ENCODE measurements at places on chromosomes 12 and 14. TPM values are rescaled to one million over a fixed set of nuclear protein-coding genes. Genes with fewer than 3 reads are reported as not detected.

ADAM21 gene
- not detected for total RNA-seq

TMEM120B gene
- 7.4 TPM for total RNA-seq

ST8SIA1 gene
- 16.0 TPM for total RNA-seq

RNASE1 gene
- 8.9 TPM for total RNA-seq

GALNT16 gene
- total RNA-seq, result 8.1 TPM

KLRG1 gene
- total RNA-seq, result 7.9 TPM

OVCH1 gene
- 0.25 TPM for total RNA-seq

FOXM1 gene
- 2.5 TPM for total RNA-seq

KRT3 gene
- total RNA-seq, result not detected

CIT gene
- total RNA-seq, result 9.3 TPM

NGB gene
- total RNA-seq, result 4.9 TPM

TSPAN19 gene
- total RNA-seq, result under 0.01 TPM

CDK17 gene
- 115 TPM for total RNA-seq

HOXC13 gene
- total RNA-seq, result not detected

KRT79 gene
- not detected for total RNA-seq

TAS2R13 gene
- total RNA-seq, result 5.2 TPM

RNF212B gene
- not detected for total RNA-seq

MYH6 gene
- not detected for total RNA-seq

TBX3 gene
- 1.5 TPM for total RNA-seq

SLC5A8 gene
- total RNA-seq, result 2.2 TPM

KRT82 gene
- total RNA-seq, result not detected

OR6S1 gene
- not detected for total RNA-seq

EML5 gene
- total RNA-seq, result 20.7 TPM

All from temporal lobe (tissue), 4 donors.